ENCODE measurements at places on chromosomes 7 and 10. TPM values are rescaled to one million over a fixed set of nuclear protein-coding genes. Genes with fewer than 3 reads are reported as not detected.
A peak's percentile ranks its signal among the peaks of the same experiment; 100 is the strongest.

Gene RGR
- 2.4 TPM for total RNA-seq

Gene EFCAB10
- not detected for total RNA-seq

DNA sequence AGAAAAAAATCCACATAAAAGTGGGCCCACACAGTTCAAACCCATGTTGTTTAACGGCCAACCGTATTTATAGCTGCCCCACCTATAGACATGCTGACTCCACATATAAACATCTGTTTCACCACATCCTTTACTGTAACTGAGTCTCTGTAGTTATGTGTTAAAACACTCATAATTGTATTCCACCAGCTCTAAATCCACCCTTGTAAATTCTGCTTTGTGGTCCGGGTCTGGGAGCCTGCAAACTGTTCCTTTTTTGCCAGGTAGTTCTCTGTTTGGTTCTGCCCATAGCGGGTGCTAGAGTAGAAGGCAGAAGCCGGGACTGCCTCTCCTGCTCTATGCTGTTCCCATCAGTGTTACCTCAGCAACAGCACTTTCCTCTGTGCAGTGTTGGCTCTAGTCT lies 20.2 kb upstream of the FHIP2A start:
- no peak for DNase-seq

DNA sequence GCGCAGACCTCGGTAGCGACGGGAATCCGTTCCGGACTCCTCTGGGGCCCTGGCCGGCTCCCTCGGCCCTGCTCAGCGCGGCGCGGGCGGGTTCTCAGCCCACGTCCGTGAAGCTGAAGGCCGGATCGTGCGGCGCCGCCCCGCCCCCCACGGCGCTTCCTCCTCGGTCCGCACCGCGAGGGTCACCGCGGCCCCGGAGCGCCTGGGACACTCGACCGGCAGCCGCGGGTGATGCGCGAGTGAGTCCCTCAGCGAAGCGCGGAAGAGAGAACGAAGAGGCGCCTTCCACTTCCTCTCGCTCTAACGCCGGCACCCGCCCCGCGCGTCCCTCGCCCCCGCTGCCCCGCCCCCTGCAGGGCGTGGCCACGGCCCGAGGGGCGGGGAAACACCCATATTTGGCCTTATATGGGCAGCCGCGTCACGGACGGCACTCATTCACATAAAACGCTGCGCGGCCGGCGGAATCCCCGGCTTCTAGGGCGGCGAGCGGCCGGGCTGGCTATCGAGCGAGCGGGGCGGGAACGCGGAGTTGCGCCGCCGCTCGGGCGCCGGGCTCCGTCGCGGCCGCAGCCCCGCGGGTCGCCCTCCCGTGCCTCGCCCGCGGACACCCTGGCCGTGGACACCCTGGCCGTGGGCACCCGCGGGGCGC lies at the start of gene DUSP5:
DUSP5 (plus strand) TSS at position 470 of the 649 bp plus-strand sequence. CDS start 215 bp downstream, outside the sequence.
- DNase-seq, result peak; percentile 96

- DNase-seq, result no peak
Observed at GRCh38 chr7:78523930-78524329, 725.4 kb downstream of the PHTF2 start.

DNA sequence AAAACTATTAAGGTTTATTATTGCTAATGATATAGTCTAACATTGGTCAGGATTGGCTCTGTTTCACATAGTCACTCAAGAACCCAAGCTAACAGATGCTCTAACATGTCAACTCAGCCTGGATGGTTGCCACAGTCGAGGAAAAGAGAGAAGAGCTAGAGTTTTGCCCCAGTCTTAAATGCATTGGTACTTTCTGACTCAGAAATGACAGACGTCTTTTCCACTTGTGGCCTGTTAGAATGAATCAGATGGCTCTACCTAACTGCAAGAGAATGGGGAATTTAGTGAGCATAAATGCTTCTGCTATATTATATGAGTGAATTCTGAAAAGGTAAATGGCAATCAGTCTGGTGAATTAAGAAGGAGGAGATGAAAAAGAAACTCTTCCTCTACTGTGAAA lies 13.9 kb downstream of the HECTD2 start:
- no peak for DNase-seq

GRCh38 chr7:100429637-100430492 lies at the start of gene MEPCE:
Gene MEPCE, plus strand, starts transcription at chr7:100429831. Its CDS starts 188 bp downstream, at chr7:100430019.
- peak; percentile 99 for DNase-seq

- DNase-seq, result no peak
Observed at GRCh38 chr10:21293518-21294356, 231.7 kb downstream of the SKIDA1 start.
